ENCODE measurements at places on chromosomes 5 and 9. TPM values are rescaled to one million over a fixed set of nuclear protein-coding genes. Genes with fewer than 3 reads are reported as not detected.

Gene PCDHGA3
- total RNA-seq = 0.19 TPM

Gene BNC2
- total RNA-seq = not detected

Gene GABRP
- not detected for total RNA-seq

Gene PTGS1
- 0.28 TPM for total RNA-seq

Gene ORM2
- total RNA-seq = not detected

Gene SLC45A2
- total RNA-seq = not detected

DNA sequence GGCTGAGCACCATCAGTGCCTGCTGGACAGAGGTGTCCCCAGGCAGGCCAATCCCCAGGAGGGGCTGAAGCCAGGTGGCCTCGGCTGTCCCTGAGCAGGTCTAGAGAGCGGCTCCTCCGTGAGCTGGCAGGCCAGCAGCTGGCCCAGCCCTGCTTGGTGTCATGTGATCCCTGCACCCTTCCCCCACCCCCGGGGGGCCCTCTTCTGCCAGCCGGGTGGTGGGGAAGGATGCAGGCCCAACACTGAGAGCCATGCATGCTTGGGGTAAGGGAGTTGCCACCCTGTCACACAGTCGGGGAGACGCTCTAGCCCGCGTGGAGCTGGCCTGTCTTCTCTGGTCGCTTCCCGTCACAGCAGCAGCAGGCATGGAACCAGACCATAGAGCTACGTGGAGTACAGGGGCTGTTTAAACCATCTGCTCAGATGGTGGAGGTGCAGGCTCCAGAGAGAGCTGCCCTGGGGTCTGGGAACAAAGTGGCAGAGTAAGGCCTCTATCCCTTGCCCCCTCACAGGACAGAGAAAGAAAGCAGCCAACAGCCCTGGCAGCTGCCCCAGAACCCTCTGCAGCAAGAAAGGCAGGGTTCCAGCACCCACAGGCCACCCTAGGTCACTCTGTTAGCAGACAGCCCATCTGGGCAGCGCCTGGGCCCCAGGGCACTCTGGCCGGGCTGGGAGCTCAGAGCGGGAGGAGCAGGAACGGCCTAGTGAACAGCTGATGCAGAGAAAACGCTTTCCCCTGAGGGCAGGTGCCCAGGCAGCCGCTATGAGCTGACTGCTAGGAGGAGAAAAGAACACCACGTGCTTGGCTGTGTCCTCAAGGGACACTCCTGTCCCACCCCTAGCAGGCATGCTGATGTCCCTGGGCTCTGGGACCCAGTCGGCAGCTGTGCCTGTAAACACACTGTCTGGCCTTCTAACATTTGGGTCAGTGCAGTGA, 6.8 kb downstream of the RALGDS start:
- no peak for DNase-seq

GRCh38 chr9:6444128-6444527, 31.1 kb downstream of the UHRF2 start:
- no peak for DNase-seq

- DNase-seq = no peak
These were observed 5.6 kb downstream of the PFDN1 start for GRCh38 chr5:140297283-140297682.

- DNase-seq = no peak
These were observed 2.8 kb downstream of the TMEM171 start for GRCh38 chr5:73122875-73123810.

GRCh38 chr5:132407970-132408369, 38.5 kb downstream of the SLC22A5 start:
- DNase-seq = no peak

DNA sequence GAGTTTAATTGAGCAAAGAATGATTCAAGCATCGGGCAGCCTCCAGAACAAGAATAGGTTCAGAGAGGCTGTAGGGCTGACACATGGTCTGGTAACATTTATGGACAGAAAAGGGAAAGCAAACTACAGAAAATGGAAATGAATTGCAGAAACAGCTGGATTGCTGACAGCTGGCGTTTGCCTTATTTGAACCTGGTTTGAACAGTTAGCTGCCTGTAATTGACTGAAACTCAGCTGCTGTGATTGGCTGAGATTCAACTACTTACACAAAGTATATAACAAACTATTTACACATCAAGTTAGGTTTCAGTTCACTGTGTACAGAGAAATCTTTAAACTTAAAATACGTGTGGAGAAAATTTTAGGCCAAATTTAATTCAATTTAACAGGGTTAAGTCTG, 441.7 kb downstream of the PRELID2 start:
- DNase-seq = no peak

GRCh38 chr5:36880761-36881160, 4.2 kb downstream of the NIPBL start:
- no peak for DNase-seq

DNA sequence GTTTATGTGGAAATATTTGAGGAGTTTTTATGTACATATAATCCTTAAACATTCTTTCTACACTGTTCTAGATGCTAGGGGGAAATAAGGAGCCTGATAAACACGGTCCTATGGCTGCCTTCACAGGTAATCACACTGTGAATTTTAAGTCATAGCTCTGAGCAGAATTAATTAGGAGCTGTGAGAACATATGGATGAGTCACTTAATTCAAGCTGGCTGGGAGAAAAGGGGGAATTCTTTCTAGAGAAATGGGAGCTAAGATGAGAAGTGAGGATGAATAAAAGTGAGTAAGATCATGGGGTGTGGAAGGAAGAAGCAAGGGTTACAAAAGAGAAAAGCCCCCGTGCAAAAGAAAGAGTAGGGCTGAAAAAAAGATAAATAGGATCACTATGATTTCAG, 290.8 kb downstream of the DNAH5 start:
- no peak for DNase-seq

DNA sequence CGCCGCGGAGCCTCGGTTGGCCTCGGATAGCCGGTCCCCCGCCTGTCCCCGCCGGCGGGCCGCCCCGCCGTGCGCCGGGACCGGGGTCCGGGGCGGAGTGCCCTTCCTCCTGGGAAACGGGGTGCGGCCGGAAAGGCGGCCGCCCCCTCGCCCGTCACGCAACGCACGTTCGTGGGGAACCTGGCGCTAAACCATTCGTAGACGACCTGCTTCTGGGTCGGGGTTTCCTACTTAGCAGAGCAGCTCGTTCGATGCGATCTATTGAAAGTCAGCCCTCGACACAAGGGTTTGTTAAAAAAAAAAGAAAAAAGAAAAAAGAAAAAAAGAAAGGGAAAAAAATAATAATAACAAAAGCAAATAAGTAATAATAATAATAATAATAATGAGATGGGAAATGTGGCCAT, 112.8 kb downstream of the GCNT1 start:
- peak; percentile 70 for DNase-seq

- DNase-seq = no peak
These were observed 972.6 kb upstream of the SEMA6A start for GRCh38 chr5:117547192-117547591.

DNA sequence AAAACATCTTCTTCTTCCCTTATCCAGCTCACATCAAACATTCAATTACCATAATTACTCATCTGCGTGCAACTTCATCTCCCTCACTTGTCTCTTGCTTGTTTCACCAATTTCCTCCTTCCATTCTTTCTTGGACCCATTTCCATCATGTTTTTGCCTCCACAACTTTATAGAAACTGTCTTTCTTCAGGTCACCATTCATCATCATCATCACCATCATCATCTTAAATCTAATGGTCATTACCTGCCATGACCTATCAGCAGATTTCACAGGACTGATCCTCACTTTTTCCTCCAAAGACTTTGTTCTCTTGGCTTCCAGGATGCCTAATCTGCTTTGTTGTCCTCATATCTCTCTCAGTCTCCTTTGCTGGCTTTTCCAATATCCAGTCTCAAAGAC, 495.6 kb downstream of the DNAH5 start:
- DNase-seq = no peak

DNA sequence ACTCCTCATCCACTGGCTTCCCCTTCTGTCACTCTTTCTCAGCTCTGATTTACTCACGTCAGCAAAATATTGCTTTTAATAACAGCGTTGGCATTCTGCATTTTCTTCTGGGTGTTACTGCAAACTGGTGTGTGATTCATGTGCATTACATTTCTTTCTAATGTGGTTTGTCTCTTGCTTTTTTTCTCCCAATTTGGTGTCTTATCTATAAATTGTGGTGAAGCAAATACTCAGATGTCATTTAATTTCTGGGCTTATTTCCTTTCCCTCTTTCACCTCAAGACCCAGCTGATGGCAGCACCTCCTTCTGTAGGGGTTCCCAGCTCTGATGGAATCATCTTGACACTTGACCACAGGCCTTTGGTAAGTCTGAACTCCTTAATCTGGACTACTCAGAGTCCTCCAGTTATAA, 180.7 kb upstream of the ZNF618 start:
- DNase-seq = no peak

GRCh38 chr9:94805051-94805489, 78.6 kb downstream of the AOPEP start:
- DNase-seq = no peak

DNA sequence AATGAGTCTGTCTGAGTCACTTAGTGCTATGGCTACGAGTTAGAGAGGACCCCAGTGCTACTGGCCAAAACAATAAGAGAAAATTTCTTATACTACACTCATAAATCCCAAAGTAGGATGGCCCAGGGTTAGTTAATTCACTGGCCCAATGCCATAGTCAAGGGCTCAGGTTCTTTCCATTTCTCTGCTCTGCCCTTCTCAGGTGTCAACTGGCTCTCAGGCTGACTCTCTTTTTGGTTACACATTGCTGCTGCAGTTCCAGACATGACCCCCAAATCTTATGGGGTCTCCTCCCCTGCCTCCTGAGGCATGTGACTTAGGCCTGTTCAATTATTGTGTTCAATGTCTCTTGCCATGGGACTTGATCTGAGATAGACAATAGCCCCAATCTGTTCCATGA, 70.4 kb downstream of the ARHGEF37 start:
- peak; percentile 68 for DNase-seq

All from activated CD4-positive, alpha-beta T cell treated with anti-CD3 and anti-CD28 coated beads, Interleukin-2, amount 10 ng/mL, durations not matched to agents 24 days and 14 days (primary cell).